HT-29 (cell line): ENCODE measurements at places on chromosomes 5 and 9. TPM values are rescaled to one million over a fixed set of nuclear protein-coding genes. Genes with fewer than 3 reads are reported as not detected.

- DNase-seq, result peak; percentile 74
These were observed 187.5 kb downstream of the TMEM38B start for GRCh38 chr9:105881654-105882349.

DNA sequence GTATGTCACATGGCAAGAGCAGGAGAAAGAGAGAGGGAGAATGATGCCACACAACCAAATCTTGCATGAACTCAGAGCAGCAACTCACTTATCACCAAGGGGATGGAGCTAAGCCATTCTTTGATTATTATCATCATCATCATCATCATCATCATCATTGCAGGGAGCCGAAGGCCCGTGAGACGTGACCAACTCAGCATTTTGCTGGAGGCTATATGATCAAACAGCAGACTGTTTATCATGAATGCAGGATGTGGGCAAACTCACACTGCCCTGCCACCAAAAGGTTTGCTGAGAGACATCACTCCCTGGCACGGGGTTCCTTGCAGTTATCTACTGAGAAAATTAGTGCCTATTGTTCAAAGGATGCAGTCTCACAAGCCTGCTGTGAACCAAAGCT, 8.6 kb upstream of the ZNF169 start:
- DNase-seq, result no peak

- no peak for DNase-seq
These were observed 536.1 kb downstream of the CAAP1 start for GRCh38 chr9:26356491-26356890.

DNA sequence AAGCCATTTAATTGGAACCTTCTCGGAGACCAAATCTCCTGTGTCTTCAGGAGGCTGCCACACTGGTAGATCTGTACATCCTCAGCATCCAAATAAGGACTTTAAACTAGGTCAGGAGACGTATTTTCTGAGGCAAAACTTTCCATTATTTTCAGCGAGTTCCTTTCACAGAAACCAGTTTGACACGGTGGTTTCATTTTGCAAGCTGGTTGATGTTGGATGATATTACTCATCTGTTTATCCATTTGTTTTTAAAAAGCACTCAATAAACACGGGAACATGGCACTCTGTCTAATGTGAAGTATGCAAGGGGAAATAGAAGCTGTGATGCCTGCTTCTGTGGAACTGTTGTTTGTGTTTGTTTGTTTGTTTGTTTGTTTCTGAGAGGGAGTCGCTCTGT, 199.6 kb downstream of the ERCC6L2 start:
- no peak for DNase-seq

DNA sequence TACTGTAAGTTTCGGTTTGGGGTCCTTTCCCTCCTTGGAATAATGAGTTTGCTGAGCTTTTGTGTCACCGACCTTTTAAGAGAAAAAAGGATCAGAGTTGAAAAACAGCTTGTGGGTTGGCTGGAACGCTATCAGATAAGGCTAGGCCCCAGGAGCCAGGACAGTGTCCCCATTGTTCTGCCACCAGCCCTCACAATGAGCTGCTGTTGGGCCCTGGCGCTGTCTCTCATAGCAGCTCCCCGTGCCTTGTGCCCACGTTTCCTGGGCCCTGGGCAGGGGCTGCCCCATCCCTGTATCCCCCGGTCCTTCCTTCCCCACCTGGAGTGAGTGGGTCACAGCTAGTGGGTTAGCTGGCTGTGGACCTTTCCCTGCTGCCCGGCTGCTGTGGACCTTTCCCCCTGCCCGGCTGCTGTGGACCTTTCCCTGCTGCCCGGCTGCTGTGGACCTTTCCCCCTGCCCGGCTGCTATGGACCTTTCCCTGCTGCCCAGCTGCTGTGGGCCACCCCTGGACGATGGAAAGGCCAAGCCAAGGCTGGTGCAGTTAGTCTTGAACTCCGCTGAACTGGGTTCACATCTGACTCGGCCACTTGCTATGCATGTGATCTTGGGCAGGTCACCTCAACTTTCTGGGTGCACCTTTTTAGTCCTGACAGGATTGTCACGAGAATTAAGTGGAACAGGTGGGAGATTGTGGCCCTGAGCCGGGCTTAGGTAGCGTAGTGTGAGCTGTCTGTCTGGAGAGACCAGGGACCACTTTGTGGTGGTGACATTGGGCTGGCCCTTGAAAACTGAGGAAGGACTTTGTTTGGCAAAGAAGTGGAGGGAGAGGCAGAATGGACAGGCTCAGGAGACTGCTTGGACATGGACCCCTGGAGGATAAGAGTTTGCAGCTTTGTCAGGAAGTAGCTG, 99.5 kb downstream of the DAB2IP start:
- DNase-seq, result peak; percentile 78

GRCh38 chr9:764105-764524, 77.4 kb upstream of the DMRT1 start:
- peak; percentile 87 for DNase-seq

- DNase-seq, result no peak
These were observed 18.5 kb upstream of the UBAC1 start for GRCh38 chr9:135979547-135980166.

DNA sequence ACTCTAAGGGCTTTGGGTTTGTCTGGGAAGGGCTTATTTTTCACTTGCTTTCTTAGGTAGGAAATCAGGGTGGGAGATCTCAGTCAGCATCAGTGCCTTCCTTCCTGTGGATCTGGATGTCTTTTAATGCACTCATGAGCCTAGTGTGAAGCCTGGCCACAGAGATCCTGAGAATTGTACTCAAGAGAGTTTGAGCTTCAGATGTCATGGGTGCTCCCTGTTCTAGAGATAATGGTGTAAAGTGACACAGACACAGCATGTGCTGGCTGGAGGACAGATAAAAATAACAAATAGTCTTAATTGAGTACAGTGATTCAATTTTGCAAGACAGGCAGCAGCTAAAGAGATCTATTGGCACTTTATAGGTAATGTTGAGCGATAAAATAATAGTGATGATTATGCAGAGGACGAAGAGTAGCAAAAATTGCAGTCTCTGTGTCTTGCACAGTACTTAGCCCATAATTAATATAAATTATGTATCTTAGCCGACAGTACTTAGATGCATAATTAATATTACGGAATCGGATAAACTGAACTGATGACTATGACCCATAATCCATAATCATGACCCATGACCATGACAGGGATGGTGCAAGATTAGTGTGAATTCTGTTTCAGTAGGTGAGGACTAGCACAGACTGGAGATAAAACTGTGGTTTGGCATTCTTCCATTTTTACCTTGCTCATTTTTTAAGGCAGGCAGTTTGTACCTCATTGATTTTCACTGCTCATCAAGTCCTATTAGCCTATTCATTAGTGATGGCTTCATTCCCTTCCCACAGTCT, 408.7 kb upstream of the PIK3R1 start:
- no peak for DNase-seq

DNA sequence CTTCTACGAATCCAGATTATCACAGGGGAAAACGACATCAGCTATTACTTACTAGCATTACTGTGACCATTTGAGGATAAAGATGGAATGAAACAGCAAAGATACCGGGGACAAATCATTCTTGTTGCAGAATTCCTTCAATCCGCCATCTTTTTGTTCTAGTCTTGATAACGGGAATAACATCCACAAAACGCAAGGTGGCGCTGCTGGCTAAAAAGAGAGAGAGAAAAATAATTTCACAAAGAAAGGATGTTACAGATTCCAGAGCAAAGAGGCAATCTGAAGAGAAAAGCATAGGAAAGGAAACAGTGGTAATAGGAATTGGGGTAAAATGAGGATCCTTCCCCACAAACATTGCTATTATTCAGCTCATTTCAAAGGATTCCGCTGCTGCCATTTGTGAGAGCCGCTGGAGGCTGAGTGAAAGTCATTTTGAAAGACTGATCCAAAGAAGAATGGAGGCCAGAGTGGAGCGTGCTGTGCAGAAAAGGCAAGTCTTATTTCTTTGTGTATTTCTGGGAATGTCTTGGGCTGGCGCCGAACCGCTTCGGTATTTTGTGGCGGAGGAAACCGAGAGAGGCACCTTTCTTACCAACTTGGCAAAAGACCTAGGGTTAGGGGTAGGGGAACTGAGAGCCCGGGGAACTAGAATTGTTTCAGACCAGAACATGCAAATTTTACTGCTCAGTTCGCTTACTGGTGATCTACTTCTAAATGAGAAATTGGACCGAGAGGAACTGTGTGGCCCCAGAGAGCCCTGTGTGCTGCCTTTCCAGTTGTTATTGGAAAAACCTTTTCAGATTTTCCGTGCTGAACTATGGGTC, at the start of gene PCDHB7:
TSS of gene PCDHB7 (plus strand) at position 264 of the 824 bp plus-strand sequence. CDS start at position 456, 192 bp downstream.
- DNase-seq, result peak; percentile 16

GRCh38 chr5:16383544-16384052, 82.0 kb downstream of the ZNF622 start:
- DNase-seq, result no peak

DNA sequence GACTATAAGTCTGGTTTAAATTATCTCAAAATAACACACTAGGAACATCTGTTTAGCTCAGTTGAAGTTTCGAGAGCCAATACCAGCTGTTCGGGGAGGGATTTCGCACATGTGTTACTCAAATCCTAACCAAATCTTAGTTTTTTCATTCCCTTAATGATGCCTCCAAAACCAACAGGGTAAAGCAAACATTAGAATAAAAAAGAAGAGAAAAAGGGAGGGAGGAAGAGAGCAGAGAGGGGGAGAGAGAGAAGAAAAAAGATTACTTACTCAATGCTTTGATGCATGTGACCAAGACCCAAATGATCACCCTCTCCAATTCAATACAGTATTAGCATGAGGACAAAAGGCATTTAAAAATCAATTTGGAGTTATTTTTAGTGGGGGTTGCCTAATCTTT, 86.0 kb upstream of the NR5A1 start:
- no peak for DNase-seq

GRCh38 chr5:144567421-144567780, 396.7 kb downstream of the KCTD16 start:
- no peak for DNase-seq

GRCh38 chr9:131085370-131086122, 10.8 kb upstream of the AIF1L start:
- no peak for DNase-seq

- DNase-seq, result no peak
These were observed 30.7 kb downstream of the FOCAD start for GRCh38 chr9:20714442-20715415.

GRCh38 chr5:644509-644908, 32.4 kb downstream of the CEP72 start:
- DNase-seq, result no peak

DNA sequence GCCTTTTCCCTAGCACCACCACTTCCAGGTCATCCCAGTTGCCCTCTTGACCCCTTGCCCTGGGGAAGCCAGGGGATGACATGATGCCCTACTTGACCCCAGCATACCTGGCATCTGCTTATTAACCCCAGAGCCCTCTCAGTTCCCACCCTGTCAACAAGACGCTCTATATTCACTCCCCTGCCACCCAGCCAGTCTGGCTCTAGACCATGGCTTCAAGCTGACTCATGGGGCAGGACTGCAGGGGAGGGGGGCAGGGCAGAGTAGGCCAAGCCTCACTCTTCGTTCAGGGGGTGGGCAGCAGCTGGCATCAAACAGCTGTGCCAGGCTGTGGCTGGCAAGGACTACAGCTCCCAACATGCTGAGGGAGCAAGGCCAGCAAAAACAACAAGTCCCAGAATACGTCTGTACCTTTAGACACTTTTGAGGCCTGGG, 5.3 kb downstream of the ATOSB start:
- DNase-seq, result peak; percentile 50

DNA sequence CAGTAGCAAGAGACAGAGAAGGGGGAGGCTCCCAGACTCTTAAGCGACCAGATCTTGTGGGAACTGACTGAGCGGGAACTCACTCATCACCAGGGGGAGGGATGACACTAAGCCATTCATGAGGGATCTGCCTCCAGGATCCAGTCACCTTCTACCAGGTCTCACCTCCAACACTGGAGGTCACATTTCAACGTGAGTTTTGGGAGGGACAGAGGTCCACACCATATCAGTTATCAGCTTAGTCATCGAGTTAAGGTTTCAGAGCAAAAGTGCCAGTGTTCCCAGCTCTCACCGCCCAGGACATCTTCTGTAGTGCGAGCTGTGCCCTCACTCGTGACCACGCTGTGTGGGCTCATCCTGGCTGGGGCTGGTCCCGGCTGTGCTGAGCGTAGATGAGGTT, 98.7 kb upstream of the CACNA1B start:
- DNase-seq, result no peak

MYOZ3 gene
- not detected in 2 replicates for total RNA-seq

FGF18 gene
- 0.37 and 0.58 TPM in 2 replicates for total RNA-seq

SWI5 gene
- total RNA-seq, result 51.4 and 52.6 TPM in 2 replicates
